Progenitor cell of endocrine pancreas (in vitro differentiated cells): ENCODE measurements at places on chromosomes 11 and 22.

DNA sequence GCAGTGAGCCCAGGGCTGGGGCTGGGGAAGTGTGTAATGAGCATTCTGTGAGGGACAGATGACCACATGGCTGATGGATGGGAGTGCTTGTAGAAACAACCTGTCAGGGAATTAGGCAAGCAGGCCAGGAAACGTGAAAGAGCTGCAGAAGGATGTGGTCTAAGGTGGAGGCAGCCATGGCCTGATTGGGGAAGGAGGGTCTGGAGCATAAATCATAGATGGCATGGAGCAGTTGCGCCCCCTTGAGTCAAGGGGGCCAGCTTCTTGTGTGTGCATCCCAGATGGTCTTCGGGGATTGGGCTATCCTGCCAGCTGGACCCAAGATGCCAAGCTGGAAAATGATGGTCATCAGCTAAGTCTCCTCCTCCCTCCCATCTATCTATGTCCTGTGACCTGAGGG lies 119.4 kb upstream of the CLPB start:
- DNase-seq, result no peak

DNA sequence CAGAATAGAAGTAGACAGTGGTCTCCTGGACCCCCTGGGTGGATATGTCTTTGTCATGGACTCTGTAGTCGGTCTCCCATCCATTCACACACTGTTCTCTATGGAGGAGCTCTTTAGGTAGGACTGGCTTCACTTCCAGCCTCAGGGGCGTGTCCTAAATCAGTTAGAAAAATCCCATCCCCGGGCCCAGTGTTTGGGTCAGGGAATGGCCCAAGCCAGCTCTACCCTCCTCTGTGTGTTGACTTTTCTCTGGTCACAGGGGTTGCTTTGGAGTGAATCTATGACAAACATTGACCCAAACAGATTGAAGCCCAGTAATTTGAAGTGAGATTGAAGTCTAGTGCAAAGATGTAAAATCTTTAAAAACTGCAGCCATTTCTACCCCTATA lies 34.0 kb downstream of the WEE1 start:
- DNase-seq, result no peak

- DNase-seq, result peak; percentile 55
These were observed at the start of gene OSBPL5 for GRCh38 chr11:3165152-3165705. TSS of gene OSBPL5 (minus strand) at chr11:3165310. CDS start at chr11:3129148, 36,162 bp downstream.

GRCh38 chr11:74783241-74783871 lies 34.7 kb downstream of the RNF169 start:
- no peak for DNase-seq

DNA sequence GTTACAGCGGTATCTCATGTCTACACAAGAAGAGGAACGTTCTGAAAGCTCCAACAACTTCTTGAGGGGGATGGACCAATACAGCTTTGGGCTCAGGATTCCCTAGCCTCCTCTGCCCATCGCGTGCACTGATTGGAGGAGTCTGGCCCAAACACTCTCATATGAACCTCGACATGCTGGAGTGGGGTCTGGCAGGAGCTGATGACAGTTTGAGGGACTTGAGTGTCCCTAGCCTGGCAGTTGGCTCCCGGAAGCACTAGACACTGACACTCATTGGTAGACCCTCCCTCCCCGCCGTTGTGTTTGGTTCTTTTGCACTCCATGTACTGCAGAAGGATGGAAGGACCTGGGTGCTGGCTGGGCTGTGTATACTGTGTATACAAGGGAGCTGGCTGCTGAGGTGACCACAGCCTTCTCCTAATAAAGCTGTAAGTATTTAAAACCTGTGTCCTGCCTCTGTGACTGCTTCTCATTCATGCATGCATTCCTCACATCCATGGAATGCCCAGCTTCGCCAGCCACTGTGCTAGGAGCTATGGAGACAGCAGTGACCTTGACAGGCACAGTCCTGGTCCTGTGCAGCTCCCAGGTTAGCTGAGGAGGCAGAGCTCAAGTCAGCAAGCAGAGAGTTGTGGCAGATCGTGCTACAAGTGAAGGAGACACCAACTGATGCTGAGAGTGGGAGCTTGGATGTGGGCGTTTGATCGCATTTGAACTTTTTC lies 27.9 kb downstream of the ADAMTS15 start:
- no peak for DNase-seq

GRCh38 chr11:111445586-111445985 lies 66.5 kb upstream of the POU2AF1 start:
- no peak for DNase-seq

DNA sequence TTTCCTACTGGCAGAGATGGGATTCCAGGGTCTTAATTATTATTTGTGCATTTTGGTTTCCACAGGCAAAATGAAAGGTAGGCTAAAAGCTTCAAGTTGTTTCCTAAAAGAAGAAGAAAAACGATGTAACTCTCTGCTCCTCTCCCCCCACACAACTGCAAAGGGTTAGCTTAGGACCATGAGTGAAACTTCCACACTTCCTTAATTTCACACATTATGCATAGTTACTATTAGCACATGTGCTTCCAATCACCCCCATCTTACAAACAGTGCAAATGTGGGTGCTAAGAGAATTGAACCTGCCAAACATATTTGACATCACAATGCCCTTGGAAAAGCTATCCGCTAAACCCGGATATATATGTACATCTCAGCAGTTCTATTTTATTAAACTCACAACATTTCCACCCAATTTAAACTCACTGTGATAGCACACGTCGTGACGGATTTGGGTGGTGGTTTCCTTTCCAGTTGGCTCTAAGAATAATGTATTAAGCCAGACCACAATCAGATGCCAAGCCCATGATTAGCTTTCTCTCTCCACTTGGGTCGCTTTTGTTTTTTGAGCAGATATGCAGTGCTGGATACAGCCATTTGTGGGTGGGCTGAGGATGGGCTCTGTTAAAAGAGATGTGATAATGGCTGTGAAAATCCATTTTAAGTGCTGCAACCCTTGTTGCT lies 245.0 kb upstream of the POU2AF2 start:
- DNase-seq, result no peak

DNA sequence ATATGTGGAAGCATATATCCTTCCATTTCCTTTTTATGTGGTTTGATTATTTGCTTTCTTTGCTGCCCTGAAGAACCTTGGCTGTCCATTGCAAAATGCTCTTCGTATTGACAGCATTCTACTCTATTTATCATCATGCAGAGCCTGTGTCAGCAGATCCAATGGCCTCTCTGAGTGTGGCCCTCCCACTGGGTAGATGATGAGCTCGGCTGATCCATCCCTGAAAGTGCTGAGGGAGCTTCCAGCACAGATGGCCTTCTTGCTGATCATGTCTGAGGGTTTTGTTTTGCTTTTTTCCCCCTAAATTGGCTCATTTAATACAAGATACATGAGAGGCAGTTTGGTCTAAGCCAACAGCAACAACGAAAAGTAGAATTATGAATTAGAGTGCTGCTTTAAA lies 181.0 kb downstream of the GRIA4 start:
- DNase-seq, result no peak
